ENCODE measurements at places on chromosomes 2 and 18.

- DNase-seq, result no peak
Observed at GRCh38 chr2:98759827-98760625, 29.1 kb upstream of the MGAT4A start.

GRCh38 chr2:65605058-65605742 is 172.8 kb upstream of the SPRED2 start:
- DNase-seq, result no peak

GRCh38 chr2:162328424-162329157 is 10.1 kb upstream of the IFIH1 start:
- no peak for DNase-seq

DNA sequence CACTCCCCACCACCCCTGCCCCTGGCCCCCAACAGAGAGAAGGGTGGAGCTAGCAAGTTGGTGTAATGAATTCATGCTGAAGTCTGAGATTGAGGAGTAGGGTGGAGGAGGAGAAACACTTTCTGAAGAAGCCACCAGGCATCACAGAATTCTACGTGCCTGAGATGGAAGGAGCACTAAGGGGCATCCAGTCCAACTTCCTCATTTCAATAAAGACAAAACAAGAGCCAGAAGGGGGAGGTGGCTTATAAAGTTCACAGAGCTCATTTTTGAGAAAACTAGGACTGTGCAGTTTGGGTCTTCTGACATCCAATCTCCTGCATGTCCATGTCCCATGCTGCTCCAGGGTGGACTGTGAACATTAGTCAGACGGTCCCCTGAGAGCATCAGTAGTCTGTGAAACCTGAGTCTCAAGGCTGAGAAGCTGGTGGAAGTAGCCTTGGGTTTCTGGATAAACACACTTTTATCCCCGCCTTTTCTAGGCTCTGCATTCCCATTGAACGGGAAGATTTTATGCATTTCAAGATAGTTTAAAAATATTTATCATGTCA is 77.7 kb downstream of the TRIM43 start:
- no peak for DNase-seq

DNA sequence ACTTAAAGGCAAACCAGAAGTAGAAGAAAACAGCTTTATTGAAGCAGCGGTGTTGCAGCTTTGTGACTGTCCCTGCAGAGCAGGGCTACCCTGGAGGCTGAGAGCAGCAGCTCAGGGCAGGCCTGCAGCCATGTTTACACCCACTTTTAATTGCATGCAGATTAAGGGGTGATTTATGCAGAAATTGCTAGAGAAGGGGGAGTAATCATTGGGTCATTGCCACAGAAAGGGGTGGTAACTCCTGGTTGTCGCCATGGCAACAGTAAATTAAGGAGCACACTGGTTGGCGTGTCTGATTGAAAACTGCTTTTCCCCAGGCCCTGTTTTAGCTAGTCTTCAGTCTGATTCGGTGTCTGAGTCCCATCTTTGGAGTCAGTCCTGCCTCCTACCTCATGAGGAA is 195.4 kb upstream of the HDAC4 start:
- no peak for DNase-seq

- DNase-seq, result no peak
Observed at GRCh38 chr2:242020196-242021004, 150.9 kb downstream of the RTP5 start.

GRCh38 chr2:103008586-103008985 is 246.8 kb downstream of the TMEM182 start:
- DNase-seq, result no peak

- no peak for DNase-seq
Observed at GRCh38 chr18:32096946-32097345, 5.3 kb downstream of the RNF138 start.

GRCh38 chr2:122960759-122961641 is 1064.1 kb upstream of the CNTNAP5 start:
- DNase-seq, result no peak

GRCh38 chr18:51164761-51165281 is 32.7 kb downstream of the MEX3C start:
- DNase-seq, result no peak

DNA sequence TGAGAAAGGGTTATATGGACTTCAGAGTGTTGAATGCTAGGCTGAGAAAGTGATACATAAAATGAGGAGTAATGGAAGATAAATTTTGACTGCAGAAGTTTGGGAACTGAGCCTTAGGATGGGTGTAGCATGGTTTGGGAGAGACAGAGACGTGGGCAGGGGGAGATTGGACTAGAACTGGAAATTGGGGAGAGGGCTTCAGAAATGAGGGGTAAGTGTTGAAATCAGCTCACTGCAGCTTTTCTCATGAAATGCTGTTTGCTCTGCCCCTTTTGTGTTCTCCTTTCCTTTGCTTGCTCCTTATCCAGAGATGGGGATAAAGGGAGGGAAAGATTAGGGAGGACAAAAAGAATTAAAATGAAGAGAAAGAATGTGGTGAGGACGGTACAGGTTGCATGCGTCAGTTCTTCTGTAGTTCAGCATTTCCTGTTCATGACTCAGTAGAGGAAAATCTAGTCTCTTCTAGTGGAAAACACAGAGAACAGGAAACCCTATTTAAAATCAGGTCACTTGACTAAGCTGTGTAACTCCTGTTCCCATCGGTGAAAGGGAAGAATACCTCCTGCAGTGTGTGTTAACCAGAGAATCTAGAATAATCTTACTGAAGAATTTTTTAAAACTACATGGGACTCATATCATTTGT is 105.6 kb downstream of the CRIM1 start:
- no peak for DNase-seq

- DNase-seq, result no peak
Observed at GRCh38 chr2:231716666-231717280, 8.4 kb downstream of the PTMA start.

DNA sequence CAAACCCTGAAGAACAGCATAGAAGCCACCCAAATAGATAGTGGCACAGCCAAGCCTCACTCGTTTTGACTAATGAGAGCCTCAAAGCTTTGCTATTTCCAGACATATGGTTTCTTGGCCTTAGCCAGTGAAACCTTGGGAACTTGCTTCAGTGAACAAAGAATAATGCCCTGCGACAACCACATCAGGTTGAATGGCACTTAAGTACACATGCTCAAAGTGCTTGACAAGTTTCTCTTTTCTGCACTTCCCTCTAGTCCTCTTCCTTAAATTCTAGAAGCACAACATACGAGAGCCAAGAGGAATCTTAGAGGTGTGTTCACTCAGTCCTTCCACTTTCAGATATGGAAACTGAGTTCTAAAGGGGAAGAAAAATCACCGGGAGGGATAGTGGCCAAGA is 258.3 kb downstream of the HAUS1 start:
- no peak for DNase-seq

GRCh38 chr2:61456746-61457420 is 14.0 kb downstream of the USP34 start:
- no peak for DNase-seq

- DNase-seq, result no peak
Observed at GRCh38 chr18:50274941-50275340, 6.4 kb downstream of the MBD1 start.

- DNase-seq, result no peak
Observed at GRCh38 chr2:148899638-148900318, 24.8 kb downstream of the KIF5C start.

DNA sequence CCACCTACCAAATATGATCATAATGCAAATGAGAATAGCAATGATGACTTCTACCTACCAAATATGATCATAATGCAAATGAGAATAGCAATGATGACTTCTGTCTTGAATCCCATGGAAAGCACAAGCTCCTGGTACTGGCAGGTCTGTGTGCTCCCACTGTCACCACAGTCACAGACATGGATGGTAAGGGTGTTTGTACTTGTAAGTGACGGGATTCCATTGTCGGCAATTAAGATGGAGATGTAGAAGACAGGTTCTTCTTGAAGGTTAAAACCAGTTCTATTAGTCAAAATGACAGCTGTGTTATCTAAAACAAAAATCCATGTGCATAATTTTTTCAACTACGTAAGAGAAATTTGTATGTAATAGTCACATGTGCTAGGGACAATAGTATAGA is 95.0 kb downstream of the CDH19 start:
- DNase-seq, result no peak

DNA sequence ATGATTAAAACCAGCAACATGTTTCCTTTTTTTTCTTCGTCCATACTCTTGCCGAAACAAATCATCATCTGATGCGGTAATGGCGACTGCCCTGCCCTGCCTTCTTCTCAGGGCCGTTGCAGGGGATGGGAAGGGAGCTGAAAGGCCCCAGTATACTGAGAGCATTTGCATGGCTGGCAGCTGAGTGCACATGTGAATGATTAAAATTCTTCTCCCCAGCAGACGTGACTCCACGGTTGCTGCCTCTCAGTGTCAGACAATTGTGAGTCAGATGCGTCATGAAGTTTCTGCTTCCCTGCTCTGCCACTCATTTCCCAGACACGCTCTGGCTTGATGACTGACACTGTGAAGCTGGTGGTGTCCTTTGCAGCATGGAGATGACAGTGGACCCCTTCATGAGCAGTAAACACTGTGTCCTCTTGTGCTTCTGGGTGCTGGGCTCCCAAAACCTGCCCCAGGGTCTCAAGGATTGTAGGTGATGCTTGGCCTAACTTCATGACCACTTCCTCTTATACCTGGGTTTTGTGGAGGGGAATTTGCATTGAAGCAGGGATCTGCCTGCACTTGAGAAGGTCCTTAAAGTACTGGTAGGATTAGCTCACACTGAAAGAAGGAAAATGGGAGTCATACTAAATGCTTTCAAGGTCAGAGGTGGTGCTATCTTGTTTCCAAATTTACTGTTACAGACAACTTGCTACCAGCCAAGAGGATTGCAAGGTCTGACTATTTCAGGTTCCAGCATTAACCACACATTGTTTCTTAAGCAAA is 222.5 kb upstream of the COPS8 start:
- no peak for DNase-seq

DNA sequence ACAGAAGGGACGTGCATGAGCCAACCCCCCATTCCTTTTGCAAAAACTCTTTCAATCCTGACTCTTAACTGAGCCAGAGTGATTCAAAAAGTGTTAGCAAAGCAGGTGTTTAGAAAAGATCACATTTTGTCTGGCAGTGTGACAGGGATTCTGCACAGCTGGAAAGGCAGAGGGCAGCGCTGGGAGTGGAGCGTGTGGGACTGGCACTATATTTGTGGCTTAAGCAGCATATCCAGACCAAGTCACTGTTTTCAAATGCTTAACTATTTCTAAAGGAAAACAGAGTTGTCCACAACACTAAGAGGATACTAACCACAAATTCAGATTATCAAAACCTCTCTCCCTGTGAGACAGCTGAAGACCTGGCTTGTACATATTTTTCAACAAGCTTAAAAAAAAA is 19.0 kb downstream of the CABYR start:
- DNase-seq, result no peak

DNA sequence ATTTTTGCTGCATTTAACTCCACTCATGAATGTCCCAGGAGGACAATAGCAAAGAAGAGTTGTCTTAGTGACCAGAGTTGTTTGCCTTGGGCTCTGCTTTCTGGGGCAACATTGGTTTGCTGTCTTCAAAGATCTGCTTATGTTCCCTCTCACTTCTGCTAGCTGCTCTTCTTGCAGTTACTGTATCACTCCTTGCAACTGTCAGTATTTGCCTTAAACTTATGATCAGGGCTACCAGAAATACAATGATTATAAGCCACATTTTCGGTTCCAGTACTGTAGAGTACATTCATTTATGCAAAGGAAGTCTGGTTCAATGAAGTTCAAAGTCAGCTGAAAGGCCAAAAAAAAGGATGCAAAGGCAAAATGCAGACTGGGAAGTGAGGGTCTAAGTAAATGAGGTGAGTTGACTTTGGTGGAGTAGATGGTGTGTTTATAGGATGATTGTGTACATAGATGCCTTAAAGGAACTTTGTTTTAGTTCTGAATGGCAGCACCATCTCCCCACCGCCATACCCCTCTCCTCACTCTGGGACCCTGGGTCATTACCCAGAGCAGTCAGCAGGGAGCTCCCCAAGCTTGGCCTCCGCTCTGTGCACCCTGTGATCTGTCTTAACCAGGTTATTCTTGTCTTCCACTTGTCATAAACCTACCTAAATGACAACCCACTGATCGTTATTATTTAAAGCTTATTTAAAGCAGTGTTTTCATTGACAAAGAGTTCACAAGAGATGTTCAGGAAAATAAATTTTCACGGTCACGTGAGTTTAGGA is 236.0 kb downstream of the DOK6 start:
- no peak for DNase-seq
